CD4-positive, alpha-beta T cell treated with Interleukin-12 subunit alpha and Interleukin-12 subunit beta, for 1 hour (primary cell): ENCODE measurements at places on chromosomes 3 and 15.

GRCh38 chr3:160482796-160483195, 33.2 kb upstream of the TRIM59 start:
- no peak for DNase-seq

DNA sequence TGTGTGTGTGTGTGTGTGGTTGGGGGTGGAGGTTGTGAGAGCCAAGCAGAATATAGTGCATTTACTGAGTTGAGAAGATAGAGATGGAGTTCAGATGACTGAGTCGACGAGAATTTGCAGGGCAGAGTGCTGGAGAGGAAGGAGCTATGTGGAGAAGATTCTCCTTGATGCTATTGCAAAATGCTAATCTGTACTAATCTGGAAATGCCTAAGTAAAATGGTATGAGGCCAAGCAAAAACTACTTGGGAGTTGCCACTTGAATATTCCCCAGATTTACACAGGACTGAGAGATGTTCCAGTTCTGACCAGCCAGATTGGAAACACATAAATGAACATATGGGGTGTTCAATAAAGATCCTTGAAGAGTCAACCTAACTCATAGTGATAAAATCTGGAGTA, 316.4 kb downstream of the NSUN3 start:
- DNase-seq, result no peak

- no peak for DNase-seq
These were observed 197.2 kb upstream of the CTNNB1 start for GRCh38 chr3:41002104-41002503.

DNA sequence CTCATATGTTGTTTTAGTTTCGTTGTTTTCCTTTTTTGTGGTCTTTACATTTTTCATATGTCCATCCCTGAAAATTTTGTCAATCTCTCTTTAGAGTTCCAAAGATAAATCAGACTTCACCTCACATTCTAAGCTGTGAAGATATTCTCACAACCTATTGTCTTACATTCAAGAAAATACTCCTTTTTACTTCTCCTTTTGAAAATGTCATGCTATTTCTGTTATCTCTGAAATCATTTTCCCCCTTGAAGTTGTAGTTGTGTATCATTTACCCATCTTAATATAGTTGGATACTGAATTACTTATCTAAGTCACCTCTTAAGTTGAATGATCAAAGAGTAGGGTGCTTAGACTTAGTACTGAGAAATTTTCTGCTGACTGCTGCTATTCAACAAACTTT, 74.3 kb downstream of the DCUN1D1 start:
- no peak for DNase-seq

DNA sequence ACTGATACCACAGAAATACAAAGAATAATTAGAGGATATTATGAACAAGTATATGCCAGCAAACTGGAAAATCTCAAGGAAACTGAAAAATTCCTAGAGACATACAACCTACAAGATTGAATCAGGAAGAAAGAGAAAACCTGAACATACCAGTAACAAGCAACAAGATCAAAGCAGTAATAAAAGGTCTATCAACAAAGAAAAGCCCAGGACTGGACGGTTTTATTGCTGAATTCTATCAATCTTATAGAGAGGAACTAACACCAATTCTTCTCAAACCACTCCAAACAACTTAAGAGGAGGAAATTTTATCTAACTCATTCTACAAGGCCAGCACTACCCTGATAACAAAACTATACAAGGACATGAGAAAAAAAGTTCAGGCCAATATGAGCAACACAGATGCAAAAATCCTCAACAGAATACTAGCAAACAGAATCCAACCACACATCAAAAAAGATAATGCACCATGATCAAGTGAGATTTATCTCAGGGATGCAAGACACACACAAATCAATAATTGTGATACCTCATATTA, 71.1 kb upstream of the IMPG2 start:
- no peak for DNase-seq

DNA sequence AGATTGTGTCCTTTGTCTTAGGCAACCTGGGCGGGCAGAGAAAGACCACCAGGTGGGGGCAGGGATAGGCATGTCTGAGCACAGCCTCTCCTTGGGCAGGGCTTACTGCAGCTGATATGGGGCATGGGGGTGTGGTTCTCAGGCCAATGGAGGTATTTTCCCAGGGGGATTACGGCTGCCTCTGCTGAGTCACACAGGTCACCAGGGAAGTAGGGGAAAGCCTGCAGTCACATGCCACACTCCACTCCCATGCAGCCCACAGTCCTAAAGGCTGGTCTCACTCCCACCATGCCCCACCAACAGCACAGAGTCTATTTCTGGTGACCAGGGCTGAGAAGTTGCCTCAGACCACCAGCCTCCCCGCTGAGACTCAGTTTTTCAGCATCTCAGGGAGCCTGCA, 466.4 kb downstream of the DIPK2A start:
- DNase-seq, result no peak

GRCh38 chr15:44775953-44776352, 39.6 kb downstream of the TRIM69 start:
- no peak for DNase-seq

DNA sequence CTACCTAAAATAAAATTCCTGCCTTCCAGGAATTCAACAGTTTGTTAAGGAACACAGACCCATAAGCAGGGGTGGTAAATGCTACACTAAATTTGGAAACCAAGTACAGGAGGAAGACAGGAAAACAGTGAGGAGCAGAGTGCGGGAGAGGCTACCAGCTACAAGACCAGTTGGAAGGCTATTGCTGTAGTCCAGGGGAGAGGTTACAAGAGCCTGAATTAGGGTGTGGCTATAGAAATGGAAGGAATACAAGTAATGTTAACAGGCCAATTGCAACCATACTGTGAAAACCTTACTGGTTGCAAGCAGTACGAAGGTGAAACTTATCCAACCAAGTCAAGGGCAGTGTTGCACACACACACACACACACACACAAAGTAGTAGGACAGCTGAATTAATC, 880 bp upstream of the ARMC8 start:
- DNase-seq, result no peak

DNA sequence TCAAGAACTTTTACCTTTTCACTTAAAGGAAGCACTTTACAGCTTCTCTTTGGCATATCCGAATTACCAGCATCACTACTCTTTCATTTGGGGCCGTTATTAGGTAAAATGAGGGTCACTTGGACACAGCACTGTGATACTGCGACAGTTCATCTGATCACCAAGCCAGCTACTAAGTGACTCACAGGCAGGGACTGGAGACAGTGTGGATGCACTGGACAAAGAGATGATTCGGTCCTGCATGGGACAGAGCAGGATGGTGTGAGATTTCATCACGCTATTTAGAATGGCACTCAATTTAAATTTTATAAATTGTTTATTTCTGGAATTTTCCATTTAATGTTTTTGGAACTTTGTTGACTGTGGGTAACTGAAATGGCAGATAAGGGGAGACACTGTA, 166.9 kb upstream of the IL12A start:
- DNase-seq, result no peak

- no peak for DNase-seq
These were observed 513.4 kb downstream of the ZNF385D start for GRCh38 chr3:21237638-21238037.

DNA sequence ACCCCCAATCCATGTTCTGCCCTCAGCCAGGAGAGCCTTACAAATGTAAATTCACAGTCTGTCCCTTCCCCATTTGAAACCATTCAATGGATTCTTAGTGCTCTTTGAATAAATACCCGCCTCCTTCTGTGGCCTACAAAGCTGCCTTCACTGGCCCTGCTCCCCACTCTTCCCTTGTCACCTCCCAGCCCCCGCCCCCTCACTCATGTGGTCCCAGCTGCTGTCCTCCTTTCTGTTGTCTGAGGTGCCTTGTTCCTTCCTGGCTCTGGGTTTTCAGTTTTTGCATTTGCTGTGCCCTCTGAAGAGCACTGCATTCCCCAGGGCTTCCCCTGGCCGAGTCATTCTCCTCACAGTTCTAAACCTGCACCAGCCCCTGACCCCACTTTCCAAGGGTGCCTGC, 3.2 kb downstream of the EFCAB12 start:
- DNase-seq, result no peak

- no peak for DNase-seq
These were observed 95.3 kb upstream of the SLC2A2 start for GRCh38 chr3:171121801-171122200.

DNA sequence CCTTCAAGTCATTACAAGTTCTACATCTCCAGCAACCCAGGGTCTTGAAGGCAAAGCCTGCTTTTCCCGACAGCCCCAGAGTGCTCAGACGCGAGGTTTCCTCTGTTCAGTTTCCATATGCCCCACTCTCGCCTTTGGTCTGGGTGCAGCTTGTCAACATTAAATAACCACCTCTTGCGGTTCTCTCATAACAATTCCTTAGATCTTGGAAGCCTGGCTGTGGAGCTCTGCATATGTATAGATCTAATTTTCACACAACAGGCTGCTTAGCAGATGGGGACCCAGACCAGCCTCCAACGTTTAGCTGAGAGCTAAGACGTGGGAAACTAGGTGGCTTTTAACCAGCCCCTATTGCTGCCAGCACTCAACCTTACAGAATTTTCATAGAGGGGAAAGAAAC, 295.5 kb downstream of the RPLP1 start:
- no peak for DNase-seq

- DNase-seq, result no peak
These were observed 9.5 kb upstream of the FSTL1 start for GRCh38 chr3:120460181-120460790.
